ENCODE measurements at places on chromosomes 4 and X. TPM values are rescaled to one million over a fixed set of nuclear protein-coding genes. Genes with fewer than 3 reads are reported as not detected.

DNA sequence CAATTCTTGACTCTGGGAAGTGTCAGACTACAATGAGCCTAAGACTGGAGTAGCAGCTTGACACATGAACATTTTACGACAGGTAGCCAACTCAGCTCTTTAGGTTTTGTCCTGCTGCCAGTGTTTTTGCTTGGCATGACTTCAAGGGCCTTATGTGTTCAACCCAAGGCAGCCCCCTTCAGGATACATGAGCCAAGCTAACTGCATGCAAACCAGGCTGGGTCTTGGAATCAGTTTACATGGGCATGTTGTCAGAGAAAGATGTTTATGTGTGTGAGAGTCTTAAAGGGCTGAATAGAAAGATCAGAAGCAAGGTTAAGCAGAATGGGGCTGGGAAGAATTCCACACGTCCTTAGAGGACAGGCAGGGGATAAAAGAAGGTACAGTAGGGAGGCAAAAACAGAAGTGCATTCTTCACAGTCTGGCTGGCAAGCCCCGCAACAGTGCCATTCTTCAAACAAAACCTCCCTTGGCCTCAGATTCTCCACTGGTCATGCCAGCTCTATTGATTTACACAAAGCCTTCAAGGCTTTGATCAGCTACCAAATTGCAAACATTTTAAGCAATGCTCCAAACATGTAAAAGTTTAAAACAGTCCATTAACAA lies 97.3 kb downstream of the NKX6-1 start:
- DNase-seq = no peak

GRCh38 chr4:145043306-145043705 lies 54.7 kb downstream of the ANAPC10 start:
- DNase-seq = no peak

PNMA6F gene
- not detected for total RNA-seq

- no peak for DNase-seq
These were observed 4.0 kb upstream of the KCNIP4 start for GRCh38 chr4:21952549-21952948.

ADH1C gene
- total RNA-seq = 0.85 TPM

GRCh38 chrX:19446397-19446796 lies 68.9 kb downstream of the MAP3K15 start:
- no peak for DNase-seq

DNA sequence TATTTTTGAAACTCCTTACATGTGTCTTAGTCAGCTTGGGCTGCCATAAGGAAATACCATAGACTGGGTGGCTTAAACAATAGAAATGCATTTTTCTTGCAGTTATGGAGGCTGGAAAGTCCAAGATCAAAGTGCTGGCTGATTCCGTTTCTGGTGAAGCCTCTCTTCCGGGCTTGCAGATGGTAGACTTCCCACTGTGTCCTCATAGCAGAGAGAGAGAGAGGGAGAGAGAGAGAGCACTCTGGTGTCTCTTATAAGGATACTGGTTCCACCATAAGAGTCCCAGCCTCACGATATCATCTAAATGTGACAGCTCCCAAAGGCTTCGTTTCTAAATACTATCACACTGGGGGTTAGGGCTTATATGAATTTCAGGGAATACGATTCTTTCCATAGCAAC lies 39.7 kb downstream of the ENPEP start:
- no peak for DNase-seq

- no peak for DNase-seq
These were observed 18.3 kb upstream of the CXCR3 start for GRCh38 chrX:71636438-71637252.

DNA sequence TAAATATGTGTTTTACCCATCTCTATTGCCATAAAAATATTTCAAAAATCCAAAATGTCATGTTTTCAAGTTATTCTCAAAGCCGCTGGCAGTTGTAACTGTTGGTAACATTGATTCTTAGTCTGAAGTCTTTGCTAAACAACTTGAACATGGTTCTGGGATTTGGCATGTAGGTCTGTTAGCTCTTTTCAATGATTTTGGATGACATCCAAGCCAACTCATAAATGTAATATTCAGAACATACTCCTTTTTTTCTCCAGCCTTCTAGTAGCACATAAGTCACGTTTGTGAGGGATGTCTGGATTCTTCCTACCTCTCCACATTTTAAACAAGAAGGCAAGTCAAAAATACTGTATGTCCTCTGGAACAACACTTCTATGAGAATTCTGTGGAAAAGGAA lies 305.3 kb downstream of the PRR32 start:
- no peak for DNase-seq

- no peak for DNase-seq
These were observed 32.0 kb upstream of the SPON2 start for GRCh38 chr4:1204286-1204827.

- DNase-seq = no peak
These were observed 2.3 kb upstream of the ZCCHC4 start for GRCh38 chr4:25310066-25310802.

DNA sequence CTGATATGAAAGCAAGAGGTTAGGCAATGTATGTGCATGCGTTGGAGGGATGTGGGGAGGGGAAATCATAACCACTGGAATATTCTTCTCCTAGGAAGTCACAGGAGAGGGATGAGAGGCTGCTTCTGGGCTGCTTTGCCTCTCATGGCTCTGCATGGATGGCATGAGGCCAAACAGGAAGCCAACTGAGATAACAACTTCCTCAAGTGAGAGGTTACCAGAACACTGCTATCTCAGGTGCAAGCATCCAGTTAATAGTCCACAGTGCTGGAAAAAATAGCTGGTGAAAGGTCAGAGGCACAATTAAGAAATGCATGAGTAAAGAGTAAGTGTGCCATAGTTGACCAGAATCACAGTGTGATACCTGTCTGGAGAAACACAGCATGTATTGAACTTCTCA lies 113.3 kb downstream of the ELOVL6 start:
- DNase-seq = no peak

DNA sequence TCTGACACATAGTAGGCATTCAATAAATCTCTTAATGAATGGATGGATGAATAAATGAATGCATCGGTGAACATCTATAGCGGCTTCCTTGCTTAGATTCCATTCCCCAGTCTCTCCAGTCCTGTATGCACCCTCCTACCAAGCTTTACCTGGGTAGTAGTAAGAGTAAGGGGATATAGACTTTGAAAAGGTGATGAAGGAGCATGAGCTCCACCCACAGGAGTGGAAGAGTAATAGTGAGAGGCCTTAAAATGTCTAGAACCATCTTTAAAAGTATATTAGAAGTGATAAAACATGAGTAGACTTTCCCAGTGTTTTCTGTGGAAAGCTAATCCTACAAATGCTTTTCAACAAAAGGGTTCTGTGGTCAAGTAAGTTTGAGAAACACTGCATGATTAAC lies 35.5 kb upstream of the GPC3 start:
- no peak for DNase-seq

DNA sequence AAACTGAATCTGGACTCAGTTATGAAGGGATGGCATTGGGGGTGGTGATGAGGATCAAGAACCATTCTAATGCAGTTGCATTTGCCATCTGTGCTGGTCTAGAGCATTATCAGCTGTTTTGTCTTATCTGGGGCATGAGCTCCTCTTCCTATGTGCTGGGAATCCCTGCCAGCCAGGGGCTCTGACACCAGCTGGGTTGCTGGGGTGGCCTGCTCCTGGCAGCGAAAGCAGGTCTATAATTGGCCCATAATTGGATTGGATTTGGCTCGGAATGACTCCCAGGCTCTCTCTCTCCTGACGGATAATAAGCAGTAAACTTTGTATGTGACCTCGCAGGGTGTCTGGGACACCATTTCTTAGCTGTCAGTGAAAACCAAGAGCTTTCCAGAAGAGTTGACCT lies 34.1 kb downstream of the SMPX start:
- no peak for DNase-seq

PCYT1B gene
- not detected for total RNA-seq

DNA sequence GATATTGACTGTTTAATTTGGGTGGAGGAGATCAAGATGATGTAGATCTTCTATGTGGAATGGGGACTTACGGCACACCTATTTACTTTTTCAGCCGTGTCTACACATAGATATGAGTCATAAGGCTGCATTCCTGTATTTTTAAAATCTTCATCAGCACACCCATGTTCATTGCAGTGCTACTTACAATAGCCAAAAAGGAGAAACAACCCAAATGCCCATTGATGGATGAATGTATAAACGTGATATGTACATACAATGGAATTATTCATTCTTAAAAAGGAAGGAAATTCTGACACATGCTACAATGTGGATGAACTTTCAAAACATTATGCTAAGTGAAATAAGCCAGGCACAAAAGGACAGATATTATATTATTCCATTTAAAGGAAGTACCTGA lies 98.6 kb downstream of the AASDH start:
- no peak for DNase-seq

MAGEC1 gene
- not detected for total RNA-seq

DNA sequence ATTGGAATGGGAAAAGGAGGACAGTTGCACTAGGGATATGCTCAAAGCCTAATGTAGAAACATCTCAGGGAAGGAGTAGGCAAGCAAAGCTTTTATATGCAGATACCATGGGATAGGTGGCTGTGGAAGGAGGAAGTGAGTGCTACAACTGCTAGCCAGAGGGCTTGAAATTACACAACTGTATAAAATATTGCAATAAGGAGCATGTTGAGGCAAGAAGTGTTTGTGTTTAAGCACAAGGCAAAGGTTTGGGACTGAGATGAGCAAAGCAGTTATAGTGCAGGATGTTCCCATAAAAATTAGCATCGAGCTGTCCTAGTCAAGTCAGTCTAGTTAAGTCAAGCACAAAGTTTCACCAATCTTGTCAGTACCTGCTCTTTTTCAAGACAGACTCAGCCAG lies 35.6 kb upstream of the DCAF8L1 start:
- no peak for DNase-seq

NLRP2B gene
- not detected for total RNA-seq

GRCh38 chr4:26726655-26727387 lies 133.8 kb upstream of the STIM2 start:
- no peak for DNase-seq

- no peak for DNase-seq
These were observed 562 bp upstream of the OSTC start for GRCh38 chr4:108649863-108650211.

GRCh38 chr4:17763931-17764330 lies 17.5 kb downstream of the FAM184B start:
- DNase-seq = no peak

KDR gene
- total RNA-seq = 12.4 TPM

KCND1 gene
- 0.28 TPM for total RNA-seq

DNA sequence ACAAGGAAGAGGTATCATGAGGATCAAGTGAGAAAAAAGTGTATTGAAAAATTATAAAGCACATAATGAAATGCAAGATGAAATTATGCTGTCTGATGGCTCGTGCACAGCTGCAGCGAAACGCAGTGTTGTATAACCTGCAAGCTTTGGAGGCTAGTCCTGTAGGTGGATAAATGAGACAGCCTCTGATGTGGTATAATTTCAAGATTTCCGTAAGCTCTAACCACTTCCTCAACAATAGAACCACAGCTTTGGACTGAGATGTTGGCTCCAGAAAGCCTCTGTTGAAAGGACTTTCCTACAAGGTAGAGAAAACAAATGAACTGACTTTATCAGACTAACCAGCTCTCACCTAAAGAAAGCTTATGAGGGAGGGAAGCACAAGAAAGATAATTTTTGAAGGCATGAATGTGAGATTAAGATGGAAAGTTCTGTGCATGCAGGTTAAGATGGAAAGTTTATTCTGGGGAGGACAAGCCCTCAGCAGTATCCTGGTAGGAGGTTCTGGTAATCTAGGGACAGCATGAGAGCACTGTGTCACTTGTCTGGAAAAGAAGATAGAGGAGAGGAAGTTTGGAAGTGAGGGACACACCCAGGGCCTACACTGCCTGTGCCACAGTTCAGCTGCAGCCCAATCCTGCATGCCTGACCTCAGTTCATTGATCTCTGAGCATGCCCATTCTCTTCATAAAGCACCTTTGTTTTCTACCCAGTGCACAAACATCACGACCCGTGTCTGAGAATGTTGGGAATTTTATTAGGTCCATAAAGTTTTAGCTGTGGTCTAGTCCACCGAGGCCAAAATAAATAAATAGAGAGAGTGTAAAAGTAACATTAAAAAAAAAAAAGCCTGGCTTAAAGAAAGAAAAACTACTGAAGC lies 161.5 kb upstream of the SFRP2 start:
- DNase-seq = no peak

DNA sequence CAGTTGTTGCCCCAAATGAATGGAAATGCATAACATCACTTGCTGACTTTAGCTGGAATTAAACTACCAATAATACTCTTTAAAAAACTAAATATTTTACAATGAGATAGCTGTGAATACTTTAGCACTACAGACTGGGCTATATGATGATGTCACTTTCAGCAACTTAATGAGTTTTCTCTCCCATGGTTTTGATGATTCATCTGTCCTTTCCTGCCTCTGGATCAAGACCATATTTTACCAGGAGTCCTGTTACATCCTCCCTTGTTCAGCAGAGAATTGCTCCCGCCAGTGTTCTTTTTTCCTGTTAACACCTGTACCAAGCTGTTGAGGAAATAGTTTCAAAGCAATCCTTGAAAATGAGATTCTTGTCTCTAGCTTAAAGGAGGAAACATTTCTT lies 543.0 kb downstream of the SPRY1 start:
- no peak for DNase-seq

DNA sequence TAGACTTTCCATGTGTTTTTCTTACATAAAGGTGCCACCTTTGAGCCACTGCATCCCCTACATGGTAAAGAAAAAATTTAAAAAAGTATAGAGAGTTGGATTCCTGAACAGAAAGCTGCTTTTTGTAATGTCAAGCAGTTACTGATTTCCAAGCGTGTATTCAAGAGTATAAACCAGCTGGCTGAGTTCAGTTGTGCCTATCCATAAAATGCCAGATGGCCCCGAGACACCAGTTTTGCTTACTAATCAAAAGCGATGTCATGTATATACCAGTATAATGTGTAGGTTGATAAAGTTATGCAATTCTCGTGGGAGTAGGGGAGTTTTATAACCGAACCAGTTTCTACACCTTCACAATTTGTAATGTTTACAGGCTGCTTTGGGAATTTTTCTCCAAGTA lies 26.2 kb upstream of the PNPLA4 start:
- no peak for DNase-seq

SPANXN3 gene
- not detected for total RNA-seq

DNA sequence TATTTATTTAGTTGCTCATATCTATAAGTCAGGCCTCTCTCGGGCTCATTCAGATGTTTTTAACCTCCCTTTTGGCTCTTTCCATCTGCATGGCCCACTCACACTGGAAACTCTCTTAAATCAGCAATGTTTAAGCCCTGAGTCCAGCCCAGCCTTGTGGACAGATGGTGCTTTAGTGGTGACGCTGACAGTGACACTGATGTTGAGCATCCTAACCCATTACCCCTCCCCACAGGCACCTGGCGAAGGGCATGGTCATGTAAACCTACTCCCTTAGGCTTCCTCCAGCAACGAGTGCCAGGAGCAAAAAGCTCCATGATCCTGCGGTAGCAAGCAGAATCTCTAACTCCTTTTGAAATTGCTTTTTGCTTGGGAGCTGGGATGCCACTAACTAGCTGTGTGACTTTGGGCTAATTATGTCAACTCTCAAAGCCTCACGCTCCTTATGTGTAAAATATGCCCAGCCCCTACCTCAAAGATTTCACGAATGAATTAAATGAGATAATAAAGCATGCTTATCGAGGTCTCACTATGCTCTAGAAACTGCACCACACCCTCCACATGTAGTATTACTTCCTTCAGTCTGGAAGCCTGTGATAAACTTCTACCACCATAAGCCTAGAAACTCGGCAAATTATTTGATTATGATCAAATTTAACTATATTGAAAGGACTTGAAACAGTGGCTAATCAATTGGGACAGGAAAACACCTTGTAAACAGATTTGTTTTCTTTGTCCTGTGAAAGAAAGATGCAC lies 569.4 kb downstream of the BCOR start:
- DNase-seq = no peak

- no peak for DNase-seq
These were observed 3.0 kb downstream of the SULT1B1 start for GRCh38 chr4:69757464-69757863.
